Natural killer cell (primary cell): ENCODE measurements at places on chromosomes 11 and 22. TPM values are rescaled to one million over a fixed set of nuclear protein-coding genes. Genes with fewer than 3 reads are reported as not detected.

Gene SAA1
- not detected for total RNA-seq

Gene CHRDL2
- not detected for total RNA-seq

Gene DEFB131B
- total RNA-seq, result not detected

Gene NXPE4
- total RNA-seq, result not detected

Gene NFAM1
- total RNA-seq, result 3.6 TPM

Gene IGSF22
- 0.83 TPM for total RNA-seq

Gene RBMXL2
- not detected for total RNA-seq

Gene MS4A12
- not detected for total RNA-seq
